ENCODE measurements at places on chromosomes 6 and 20.

- DNase-seq = no peak
Measured at GRCh38 chr6:20271818-20272217, 59.5 kb upstream of the MBOAT1 start.

DNA sequence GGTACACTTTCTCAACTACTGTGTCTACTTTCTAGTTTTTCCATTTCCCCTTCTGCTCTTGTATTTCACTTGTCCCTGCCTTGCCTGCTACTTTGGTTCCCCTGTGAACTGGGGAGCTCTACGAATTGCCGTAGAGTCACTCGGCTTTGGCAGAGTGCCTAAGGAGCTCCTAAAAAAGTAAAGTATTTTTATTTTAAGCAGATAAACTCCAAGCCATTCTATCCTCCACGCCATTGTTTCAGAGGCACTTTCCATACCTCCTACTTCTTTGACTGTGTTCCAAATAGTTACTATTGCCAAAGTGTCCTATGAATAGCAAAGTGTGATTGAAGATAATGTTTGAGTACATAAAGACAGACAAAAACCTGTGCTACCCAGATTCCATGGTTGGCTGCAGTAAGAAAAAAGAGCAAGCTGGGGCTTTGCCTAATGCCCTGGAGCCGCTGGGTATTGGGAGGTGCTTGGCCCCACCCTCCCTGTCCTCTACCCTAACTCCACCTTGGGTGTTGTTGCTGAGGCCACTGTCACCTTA, 5.1 kb upstream of the MBOAT1 start:
- no peak for DNase-seq

GRCh38 chr6:138957903-138958302, 30.1 kb downstream of the REPS1 start:
- DNase-seq = no peak

DNA sequence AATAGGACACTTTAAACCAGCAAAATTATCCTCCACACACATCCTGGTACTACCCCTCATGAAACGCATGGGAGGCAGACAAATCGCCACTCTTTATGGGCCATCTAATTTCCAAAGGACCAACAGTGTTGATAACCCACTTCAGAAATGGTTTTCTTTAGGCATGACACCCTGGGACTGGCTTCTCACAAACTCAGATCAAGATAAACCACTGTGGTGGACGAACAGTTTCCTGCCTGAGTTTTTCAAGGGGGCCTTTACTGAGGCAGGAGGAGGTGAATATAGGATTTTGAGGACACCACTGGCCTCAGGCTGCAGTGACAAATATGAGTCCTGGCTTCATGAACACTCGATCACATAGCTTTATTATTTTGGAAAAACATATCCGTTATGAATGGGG, 26.0 kb downstream of the TRAM2 start:
- no peak for DNase-seq

- no peak for DNase-seq
Measured at GRCh38 chr6:142356884-142357225, 55.0 kb downstream of the ADGRG6 start.

DNA sequence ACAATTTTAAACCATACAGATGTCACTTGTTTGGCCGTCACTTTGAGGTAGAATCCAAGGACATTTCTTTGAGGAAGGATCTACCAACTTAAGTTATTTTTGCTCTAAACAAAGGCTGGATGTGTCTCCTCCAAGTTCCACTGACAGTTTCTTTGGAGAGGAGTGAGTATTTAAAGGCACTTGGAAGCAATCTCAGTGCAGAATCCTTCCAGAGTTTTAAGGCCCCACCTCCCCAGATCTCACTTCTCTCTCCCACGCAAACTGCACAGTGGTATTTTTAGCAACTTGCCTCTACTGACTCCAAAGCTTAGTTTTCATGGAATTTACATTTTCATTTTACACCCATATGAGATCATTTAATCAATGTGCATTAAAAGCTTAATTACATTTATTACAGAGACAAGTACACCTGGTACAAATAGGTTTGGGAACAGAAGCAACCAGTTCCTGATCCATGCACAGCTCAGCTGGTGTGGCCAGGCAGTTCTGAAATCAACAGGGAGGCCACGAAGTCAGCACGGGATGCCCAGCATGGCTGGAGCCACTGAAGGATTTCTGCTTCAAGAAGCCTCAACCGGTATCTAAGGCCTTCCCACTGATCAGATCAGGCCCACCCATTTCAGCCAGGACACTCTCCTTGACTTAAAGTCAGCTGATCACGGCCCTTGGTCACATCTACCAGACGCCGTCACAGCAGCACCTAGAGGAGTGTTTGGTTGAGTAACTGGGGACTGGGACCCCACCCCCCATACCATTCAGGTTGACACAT, 109.8 kb downstream of the SYCP2 start:
- DNase-seq = no peak

GRCh38 chr6:88810701-88811100, 152.7 kb downstream of the RNGTT start:
- DNase-seq = no peak

DNA sequence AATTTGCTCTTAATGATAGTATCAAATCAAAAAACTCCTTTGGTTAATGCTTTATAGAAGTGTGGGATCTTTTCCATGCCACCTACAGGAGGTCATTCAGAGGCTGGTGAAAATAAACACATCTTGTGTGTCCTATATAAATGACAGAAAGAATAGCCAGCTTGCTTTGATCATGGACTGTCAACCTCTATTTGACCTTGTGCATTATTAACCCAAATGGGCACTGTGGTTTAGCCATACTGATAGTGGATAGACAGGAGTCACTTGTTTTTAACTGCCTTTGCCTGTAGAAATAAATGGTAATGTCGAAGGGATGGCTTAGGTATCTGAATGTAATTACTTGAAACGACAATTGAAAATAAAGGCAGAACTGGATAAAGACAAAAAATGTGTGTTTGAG, 123.8 kb downstream of the CDKAL1 start:
- DNase-seq = no peak

DNA sequence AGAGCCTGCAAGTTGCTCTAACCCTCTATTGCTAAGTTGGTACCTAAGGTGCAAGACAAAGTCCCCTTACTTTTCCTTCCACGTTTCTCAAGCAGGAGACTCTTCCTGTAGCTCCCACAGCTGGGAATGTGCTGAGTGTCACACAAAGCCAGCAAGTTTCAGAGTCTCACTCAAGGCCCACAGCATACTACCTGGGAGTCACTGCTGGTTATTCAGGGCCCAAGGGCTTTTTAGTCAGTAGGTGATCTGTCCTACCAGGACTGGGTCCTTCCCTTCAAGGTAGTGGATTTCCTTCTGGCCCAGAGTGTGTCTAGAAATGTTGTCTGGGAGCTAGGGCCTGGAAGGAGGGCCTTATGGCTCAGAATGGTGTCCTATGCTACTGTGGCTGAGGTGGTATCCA, 261.9 kb upstream of the CITED2 start:
- DNase-seq = no peak

DNA sequence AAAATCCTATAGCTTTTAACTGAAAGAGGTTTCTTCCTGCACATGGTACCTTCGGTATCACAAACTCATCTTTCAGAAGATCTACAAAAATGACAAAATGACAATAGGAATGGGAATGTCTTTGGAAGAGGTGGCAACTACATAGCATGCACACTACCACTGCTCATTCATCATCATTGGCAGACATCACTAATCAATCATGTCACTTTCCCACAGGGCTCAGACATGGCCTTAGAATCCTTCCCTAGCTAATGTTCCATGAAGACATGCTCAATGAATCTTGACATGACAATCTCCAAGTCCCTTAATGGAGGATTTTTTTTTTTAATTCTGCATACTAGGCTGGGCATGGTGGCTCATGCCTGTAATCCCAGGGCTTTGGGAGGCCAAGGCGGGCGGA, 3.2 kb upstream of the PGC start:
- DNase-seq = no peak

Measured in stimulated activated CD4-positive, alpha-beta T cell treated with anti-CD3 and anti-CD28 coated beads, Interleukin-1b, Interleukin-23, amount 100 ng/mL, for 1 hour (primary cell).